ENCODE measurements at places on chromosomes 2 and 18.

- DNase-seq, result no peak
These were observed 333.6 kb downstream of the GPD2 start for GRCh38 chr2:156769802-156770201.

GRCh38 chr2:160140471-160140870, 59.6 kb downstream of the ITGB6 start:
- no peak for DNase-seq

DNA sequence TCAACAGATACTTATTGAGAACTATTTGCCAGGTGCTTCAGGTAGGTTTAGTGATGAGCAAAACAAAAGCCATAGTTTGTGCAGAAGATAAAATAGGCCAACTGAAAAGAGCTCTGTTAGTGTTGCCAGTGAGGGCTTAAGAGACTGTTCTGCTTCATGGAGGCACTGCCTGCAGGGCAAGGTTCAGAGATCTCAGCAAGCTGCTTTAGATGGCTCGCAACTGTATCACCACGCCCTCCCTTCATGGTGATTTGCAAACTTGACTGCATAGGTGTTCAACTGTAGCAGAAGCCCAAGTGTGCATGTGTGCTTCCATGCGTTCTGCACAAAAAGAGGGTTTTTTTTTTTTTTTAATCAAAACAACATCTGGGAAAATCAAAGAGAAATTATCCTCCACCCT, 84.5 kb downstream of the RAPH1 start:
- no peak for DNase-seq

- no peak for DNase-seq
These were observed 189.3 kb upstream of the STK17B start for GRCh38 chr2:196360650-196361049.

GRCh38 chr2:169739351-169739750, 5.7 kb downstream of the KLHL23 start:
- no peak for DNase-seq

DNA sequence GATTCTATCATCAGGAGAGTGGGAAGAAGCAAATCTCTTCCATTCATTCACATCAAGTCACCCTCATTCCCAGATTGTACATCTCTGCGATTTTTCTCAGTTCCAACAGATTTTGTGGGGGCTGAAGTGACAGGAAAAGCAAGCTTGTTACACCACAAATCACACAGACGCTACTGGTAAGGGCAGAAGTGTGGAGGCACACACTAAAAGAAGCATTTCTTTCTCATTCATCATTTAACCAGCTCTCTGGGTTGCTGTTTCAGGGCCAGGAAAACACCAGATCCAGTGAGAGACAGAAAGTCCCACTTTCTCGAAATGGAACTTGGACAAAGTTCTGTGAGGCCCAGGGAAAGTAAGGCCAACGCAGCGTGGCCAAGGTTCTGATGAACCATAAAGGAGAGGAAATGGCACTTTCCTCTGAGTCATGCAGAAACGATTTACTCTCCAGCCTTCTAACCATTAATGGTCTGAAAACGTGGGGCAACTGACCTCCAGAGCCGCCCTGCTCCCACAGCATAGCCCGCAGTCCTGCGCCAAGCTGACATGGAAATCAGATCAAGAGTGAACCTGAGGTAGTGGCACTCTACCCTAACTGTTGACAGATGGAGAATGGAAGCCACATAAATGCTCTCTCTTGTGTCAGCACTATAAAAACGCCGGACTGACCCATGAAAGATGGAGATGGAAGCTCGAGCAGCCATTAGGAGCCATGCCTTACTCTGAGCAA, 191.0 kb downstream of the C1D start:
- DNase-seq, result peak; percentile 89

- no peak for DNase-seq
These were observed 42.0 kb downstream of the AFTPH start for GRCh38 chr2:64565949-64566710.

- no peak for DNase-seq
These were observed 56.4 kb upstream of the SEMA4C start for GRCh38 chr2:96926236-96926635.

GRCh38 chr2:227813229-227813561, 447 bp upstream of the CCL20 start:
- no peak for DNase-seq

DNA sequence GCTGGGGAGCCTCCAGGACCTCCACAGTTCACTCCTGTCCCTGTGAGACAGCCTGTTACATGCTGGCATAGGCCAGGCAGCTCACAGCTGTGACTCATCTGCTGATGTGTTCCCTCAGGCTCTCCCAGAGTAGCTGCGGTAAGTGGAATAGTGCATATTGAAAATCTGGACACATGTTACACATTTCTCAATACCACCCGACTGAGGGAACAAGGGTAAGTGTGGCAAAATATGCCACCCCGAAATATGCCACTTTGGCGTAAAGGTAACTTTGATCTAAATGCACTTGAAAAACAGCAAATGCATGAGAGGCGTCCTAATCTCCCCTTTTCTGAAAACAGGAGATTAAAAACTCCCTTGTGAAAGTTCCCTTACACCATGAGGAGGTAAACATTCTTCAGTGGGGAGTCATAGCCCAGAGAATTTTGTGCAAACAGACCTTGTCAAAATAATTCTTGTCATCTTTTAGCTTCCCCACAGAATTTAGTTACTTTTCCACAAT, 557.9 kb downstream of the CCDC85A start:
- peak; percentile 73 for DNase-seq

GRCh38 chr2:212097001-212097400, 441.6 kb downstream of the ERBB4 start:
- no peak for DNase-seq

GRCh38 chr18:3842844-3843243, 392.9 kb downstream of the TGIF1 start:
- DNase-seq, result no peak

- DNase-seq, result peak; percentile 53
These were observed 13.5 kb upstream of the ZAP70 start for GRCh38 chr2:97699765-97700444.

- DNase-seq, result no peak
These were observed 74.5 kb downstream of the MDH1 start for GRCh38 chr2:63663013-63663864.

- no peak for DNase-seq
These were observed 249.4 kb downstream of the ANKRD30B start for GRCh38 chr18:14997357-14997756.

DNA sequence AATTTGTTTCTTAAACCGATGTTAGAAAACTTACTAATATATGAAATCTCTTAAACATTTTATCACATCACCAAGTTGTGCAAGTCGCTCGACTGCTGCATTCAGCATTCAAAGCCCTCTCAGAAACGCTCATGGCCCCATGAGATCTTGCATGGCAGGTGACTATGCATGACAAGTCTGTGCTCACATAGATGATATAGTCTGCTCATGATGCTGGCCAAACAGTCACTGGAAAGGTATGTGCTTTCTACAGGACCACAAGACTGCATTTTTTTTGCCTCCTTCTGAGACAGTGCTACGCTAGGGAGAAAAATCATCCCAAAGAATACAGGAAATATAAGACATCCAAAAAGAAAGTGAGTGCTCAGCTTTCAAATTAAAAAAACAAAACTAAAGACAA, 98.3 kb upstream of the ZBTB14 start:
- DNase-seq, result peak; percentile 74

GRCh38 chr2:219081096-219081495, 20.4 kb upstream of the IHH start:
- no peak for DNase-seq

DNA sequence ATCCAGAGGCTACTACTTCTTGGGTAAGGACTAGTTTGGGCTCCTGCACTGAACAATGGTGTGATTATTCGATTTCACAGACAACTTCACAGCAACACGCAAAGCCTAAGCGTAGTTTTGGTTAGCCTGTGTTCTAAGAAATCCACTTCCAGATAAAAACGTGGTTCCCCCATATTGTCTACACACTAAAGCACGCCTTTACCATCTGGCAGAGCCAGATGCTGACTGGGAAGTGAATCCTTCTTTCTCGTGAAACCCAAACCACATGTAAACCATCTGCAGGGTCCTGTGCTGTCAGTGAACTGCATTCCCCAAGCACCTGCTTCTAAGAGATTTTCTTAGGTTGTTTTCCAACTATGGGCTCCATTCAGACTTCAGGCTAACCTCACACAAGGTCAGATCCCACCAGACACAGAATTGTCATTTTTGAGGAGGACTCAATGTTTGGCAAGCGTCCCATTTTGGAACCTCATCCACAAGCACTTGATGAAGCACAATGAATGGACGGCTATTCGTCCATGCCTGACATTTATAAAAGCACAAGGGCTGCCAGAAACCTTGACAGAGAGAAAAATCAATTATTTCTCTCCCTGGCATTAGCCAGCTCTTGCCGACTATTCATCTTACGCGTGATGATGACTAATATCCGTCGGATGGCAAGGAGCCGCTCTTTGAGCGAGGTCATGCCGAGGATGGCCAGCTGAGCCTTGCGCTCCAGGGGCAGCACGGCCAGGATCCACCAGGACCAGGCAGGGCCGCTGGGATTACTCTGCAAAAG, 38.4 kb downstream of the LONRF2 start:
- peak; percentile 7 for DNase-seq

GRCh38 chr2:218166791-218167190, at the start of gene CXCR1:
TSS of gene CXCR1 (minus strand) at chr2:218166962. CDS start at chr2:218165211, 1,751 bp downstream.
- DNase-seq, result no peak

DNA sequence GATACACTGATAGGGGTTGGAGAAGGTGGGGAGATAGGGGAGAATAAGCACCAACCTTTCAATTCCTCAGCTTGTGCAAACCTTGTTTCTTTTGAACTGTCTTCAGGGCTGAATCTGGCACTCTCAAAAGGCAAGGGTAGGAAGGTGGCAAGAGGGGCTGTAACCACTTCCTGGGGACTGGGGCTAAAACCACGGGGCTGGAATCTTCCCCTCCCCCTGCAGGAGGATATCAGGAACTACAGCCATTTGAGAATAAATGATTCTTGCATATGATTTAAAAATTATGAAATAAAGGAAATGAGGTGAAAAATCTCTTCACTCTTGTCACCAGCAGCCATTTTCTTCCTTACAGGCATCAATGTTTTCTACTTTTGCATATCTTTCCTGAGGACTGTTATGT, 50.8 kb downstream of the ATOH8 start:
- DNase-seq, result peak; percentile 34

GRCh38 chr18:77765468-77765867, 515.8 kb downstream of the GALR1 start:
- peak; percentile 43 for DNase-seq

DNA sequence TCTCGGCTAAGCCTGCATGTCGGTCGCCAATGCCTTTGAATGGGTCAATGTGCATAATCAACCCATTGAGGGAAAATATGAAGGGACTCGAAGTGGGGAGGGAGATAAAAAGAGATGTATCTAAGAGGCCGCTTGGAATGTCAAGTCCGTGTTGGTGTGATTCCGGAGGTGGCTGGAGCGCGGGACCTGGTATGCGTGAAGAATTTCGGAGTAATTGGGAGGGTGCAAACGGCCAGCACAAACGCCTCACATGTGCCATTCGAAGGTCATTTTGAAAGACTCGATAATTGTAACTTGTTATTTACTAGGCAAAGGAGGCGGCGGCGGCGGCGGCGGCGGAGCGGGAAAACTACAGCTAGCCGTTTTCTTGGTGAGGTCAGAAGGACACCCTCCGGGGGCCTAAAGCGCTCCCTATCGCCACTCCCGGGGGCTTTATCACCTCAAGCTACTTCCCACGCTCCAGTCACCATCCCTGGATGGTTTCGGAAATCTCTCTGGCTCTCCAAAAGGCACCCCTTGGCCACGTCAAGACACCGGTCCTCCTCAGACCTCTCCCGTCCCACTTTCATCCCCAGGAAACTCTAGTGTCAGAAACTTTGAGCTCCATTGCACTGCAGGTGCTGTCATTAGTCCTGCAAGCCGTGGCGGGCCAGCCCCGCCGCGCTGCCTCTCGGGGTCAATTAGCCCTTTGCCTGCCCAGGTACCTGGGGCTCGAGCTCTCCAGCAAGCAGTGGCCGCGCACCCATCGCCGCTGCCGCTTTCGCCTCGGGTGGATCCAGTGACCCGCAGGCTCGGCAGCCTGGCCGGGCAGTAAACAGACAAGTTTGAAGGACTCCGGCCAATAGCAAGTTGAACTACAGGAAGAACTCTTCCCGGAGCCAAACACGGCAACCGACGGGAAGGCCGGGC, 1.5 kb downstream of the ERBB4 start:
- peak; percentile 37 for DNase-seq

- peak; percentile 85 for DNase-seq
These were observed 20.8 kb upstream of the MYO3B start for GRCh38 chr2:170157025-170157684.

GRCh38 chr2:191059308-191059707, 45.3 kb upstream of the STAT1 start:
- DNase-seq, result no peak

GRCh38 chr2:8740136-8740535, 58.3 kb downstream of the ID2 start:
- DNase-seq, result peak; percentile 2

- DNase-seq, result no peak
These were observed 254.7 kb downstream of the RAD51AP2 start for GRCh38 chr2:17263570-17263968.

DNA sequence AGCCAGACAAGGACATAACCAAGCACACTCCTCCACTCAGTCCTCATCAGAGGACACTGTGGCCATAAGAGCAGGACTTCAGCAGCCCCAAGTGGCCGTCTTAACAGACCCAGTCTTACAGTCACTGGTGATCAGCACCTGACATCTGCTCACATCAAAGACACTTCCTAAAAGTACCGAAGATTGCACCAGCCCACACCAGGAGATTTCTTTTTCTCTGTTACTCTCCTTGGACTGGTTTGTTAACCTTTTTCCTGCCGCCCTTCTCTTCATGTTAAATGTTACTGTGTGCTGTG, 44.1 kb downstream of the MRPS5 start:
- DNase-seq, result no peak

DNA sequence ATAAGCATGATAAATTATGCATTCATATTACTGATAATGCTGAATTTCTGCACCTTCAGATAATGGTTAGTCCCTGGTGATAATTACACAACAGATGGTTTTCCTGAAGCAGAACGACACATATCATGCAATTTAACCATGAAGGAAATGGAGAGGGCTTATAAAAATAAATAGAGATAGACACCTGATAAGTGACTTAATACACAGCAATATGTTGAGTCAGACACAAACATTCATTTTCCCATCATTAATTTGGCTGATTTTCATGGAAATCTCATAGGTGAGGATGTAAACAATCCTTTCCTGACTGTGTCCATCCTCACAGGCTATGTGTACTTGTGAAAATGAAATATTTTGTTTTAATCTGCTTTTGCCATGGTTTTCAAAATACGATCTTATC, 36.9 kb upstream of the DSEL start:
- DNase-seq, result no peak

- peak; percentile 47 for DNase-seq
These were observed 81.2 kb downstream of the INSIG2 start for GRCh38 chr2:118169359-118170005.
